Muscle of leg (tissue), 16 donors: ENCODE measurements at places on chromosomes 4 and X. TPM values are rescaled to one million over a fixed set of nuclear protein-coding genes. Genes with fewer than 3 reads are reported as not detected.
A peak's percentile ranks its signal among the peaks of the same experiment; 100 is the strongest.

GRCh38 chrX:104749951-104750610 lies 184.1 kb downstream of the IL1RAPL2 start:
- peaks cover 2% of the 10 kb centered on the region for H3K27me3 ChIP-seq
- peak; percentile 82 for DNase-seq
- H3K4me1 ChIP-seq, result no peaks in the 10 kb centered on the region
- no peak overlapping the region for H3K4me3 ChIP-seq
- no peak overlapping the region for H3K27ac ChIP-seq

- no peak overlapping the region for H3K4me3 ChIP-seq
- peaks cover 3% of the 10 kb centered on the region for H3K4me1 ChIP-seq
- peak; percentile 16 for DNase-seq
- H3K36me3 ChIP-seq, result no peaks in the 10 kb centered on the region
Observed at GRCh38 chrX:9940421-9940820, 26.7 kb upstream of the CLDN34 start.

Gene IL13RA1
- 27.5 TPM for total RNA-seq

GRCh38 chr4:174444390-174444789 lies 77.9 kb downstream of the HPGD start:
- no peak overlapping the region for H3K27ac ChIP-seq
- no peaks in the 10 kb centered on the region for H3K27me3 ChIP-seq
- H3K4me1 ChIP-seq, result no peaks in the 10 kb centered on the region
- H3K4me3 ChIP-seq, result no peak overlapping the region
- no peaks in the 10 kb centered on the region for H3K36me3 ChIP-seq

DNA sequence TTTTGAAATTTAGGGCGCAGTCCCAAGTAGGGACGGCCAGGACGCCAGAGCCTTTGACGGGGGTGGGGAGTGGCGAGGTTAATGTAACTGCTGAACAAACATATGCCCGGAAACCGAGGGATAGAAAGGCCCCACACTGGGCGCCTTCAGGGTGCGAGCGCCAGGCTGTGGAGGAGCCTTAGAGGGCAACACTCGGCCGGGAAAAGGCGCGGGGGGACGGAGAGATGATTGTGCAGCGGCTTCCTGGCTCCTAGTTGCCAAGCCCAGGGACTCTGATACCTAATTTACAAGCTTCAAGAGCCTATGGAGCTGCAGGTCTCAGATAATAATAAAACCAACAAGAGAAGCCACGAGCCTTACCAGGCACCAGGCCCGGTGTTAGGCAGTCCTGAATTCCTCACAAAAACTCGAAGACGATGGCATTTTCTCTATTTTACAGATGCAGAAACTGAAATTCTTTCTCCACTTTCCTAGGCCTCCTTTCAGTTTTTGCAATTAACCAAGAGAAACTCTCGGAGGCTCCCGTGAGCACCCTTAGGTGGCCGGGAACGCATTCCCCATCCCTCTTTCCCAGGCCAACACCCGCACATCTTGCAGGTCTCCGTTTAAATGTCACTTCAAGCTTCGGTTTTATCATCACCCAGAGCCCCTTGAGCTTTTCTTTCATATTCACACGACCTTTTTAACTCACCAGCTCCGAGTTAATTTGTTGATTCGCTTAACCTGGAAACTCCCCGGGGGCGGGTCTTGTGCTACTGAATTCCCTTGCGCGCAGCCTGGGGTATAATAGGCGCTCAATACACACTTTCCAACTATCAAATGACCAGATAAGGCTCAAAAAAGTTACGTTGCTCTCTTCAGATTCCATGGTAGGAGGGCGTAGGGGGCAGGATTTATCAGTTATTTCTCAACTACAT lies 6.4 kb upstream of the GSX2 start:
- no peak for DNase-seq
- H3K36me3 ChIP-seq, result no peaks in the 10 kb centered on the region
- no peak overlapping the region for H3K27ac ChIP-seq

- peaks cover 3% of the 10 kb centered on the region for H3K27me3 ChIP-seq
- H3K27ac ChIP-seq, result no peak overlapping the region
- H3K4me3 ChIP-seq, result no peak overlapping the region
- no peaks in the 10 kb centered on the region for H3K36me3 ChIP-seq
- peaks cover 2% of the 10 kb centered on the region for H3K4me1 ChIP-seq
Observed at GRCh38 chrX:105845631-105846030, 23.3 kb downstream of the NRK start.
